Vagina (tissue), 2 donors: ENCODE measurements at places on chromosomes 11 and 22.

DNA sequence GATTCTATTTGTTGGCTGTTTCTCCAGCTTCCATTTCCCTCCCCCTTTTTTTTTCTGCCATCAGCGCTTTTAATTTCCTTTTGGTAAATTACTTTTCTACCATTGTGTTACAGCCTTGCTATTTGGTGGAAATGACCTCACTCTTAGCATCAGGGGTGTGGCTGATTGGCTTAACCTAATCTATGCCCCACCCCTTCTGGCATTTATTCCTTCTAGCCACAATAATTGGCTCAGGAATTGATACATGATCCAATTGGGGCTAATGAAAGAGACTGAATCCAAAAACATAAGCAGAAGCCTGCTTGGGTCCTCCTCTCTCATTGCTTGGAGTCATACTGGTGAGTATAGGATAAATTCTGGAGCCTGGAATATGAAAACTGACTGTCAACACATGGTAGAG, 402.4 kb upstream of the LRRC4C start:
- DNase-seq = no peak

DNA sequence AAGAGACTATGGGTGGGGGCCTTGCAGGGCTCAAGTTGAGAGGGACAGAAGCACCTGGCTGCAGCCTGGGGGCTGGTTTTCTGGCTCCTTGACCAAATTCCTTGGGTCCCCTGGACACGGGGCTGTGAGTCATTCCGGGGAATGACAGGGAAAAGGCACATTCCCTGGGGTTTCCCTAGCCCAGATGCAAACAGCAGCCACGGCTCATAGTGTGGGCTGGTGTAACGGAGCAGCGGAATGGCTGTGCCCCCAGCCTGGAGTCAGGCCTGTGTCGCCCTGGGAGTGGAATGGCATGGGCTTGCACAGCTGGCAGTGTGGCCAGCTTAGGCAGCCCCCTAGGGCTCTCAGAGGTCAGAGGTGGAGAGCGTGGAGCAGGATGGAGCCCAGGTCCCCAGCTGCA, 77.6 kb upstream of the KCNQ1OT1 start:
- DNase-seq = no peak

DNA sequence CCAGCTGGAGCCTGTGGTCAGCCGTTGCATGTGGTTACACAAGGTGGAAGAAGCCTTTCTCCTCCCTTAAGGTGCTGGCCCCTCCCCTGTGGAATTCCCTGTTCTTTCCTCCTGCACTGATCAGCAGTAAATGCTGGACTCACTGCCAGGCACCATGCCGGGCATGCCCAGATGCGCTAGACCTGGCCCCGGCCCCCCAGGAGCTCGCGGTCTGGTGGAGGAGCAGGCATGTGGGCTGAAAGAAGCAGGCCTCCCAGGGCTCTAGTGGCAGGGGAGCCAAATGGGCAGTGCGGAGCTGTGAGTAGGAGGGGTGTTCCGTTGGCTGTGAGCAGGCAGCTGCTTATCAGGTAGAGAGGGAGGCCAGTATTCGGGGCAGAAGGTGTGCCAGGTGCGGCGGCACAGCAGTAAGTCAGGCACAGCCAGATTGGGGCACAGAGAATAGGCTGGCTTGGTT, 10.2 kb downstream of the DGKZ start:
- DNase-seq = no peak

DNA sequence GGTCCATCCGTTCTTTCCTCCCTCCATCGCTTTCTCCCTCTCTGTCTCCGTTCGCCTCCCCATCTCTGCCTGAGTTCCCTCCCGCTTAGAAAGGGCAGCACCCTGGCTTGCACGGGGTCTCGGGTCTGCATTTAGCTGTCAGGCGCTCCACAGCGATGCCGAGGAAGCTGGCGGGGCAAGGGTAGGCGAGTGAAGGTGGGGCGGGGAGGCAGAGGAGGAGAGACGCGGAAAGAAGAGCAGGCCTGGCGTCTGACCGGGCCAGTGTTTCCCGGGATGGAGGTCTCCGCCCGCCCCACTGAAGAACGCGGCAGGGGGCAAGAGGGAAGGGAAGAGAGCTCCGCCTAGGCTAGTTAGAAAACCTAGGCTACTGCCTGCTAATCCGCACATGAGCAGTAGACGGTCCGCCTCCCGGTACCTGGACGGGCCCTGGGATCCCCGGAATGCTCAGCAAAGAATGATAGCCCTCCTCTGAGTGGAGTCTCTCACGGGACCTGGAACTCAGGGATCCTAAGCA, 3922.5 kb upstream of the OR11H1 start:
- peak; percentile 84 for DNase-seq

GRCh38 chr11:73971175-73971719, 11.4 kb downstream of the UCP2 start:
- DNase-seq = no peak

GRCh38 chr11:1116104-1116503, 41.4 kb downstream of the MUC2 start:
- no peak for DNase-seq

DNA sequence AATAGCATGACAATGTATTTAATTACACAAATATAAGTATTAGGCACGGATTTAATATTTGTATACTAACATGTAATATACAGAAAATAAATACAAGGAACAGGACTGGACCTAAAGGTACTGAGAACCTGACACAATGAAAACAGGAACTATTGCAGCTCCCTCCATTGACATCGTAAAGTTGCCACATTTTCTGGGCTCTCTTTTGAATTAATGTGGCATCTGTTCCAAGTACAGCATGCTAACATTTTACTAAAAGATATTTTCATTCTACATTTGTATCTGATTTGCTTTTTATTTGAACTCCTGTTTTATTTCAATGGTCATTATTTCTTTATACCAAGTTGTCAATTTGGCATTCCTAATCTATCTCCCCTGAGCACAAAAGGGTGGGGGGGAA, 15.3 kb downstream of the PHF21A start:
- DNase-seq = no peak

DNA sequence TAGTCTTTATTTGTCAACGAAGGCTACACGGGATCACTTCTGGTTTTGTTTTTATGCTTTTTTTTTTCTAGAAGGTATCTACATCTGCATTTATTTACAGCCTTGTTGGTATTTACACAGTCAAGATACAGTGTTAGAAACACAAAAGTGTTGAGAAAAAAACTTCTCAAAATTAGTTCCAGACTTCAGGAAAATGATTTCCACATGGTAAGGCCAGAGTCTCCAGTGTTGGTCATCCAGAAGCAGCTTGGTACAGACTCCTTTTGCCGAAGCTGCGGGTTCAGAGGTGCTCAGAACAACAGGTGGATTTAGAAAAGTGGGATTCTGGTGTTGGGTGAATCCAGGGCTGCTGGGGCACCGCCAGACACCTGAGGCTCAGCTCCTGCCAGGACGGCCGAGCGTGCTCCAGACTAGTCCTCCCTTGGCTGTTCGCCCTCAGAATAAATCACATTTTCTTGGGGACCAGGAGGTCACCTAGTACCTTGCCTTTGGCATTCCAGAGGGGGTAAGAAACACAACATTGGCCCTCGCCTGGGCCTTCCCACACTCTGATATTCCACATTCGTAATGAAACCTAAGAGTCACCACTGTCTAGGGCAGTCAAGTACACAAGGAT, 78.7 kb upstream of the NARS2 start:
- DNase-seq = peak; percentile 76

DNA sequence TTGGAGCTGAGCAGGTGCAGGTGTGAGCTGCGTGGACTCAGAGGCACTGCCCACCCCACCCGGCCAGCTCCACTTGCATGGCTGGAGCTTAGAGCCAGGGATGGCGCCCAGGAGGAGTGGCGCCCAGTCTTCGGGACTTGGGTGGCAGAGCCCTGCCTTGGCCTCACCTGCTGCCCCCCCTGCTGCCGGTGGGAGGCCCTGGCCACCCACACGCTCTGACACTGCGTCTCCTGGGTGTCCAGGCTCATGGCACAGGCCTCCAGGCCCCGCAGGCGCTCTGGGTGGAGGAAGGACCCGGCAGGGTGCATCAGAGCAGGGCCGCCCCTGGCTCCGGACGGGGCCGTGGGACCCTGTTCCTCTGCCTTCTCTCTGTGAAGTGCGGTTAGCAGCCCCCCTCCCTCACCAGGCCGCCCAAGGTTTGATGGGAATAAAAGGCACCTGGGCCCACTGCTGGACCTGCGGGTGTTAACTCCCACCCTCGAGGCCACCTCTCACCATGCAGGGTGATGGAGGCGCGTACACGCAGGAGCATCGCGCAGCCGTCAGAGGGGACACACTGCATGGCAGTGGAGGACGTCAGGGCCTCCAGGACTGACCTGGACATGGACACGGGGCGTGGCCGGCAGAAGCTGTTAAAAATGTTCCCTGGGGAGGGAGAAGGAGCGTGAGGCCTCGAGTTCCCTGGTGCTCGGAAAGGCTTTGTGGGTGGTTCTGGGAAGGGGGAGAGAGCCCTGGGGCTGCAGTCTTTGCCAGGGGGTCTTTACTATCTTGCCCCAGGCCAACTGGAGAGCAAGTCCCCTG, 11.8 kb downstream of the IL17REL start:
- DNase-seq = peak; percentile 65

DNA sequence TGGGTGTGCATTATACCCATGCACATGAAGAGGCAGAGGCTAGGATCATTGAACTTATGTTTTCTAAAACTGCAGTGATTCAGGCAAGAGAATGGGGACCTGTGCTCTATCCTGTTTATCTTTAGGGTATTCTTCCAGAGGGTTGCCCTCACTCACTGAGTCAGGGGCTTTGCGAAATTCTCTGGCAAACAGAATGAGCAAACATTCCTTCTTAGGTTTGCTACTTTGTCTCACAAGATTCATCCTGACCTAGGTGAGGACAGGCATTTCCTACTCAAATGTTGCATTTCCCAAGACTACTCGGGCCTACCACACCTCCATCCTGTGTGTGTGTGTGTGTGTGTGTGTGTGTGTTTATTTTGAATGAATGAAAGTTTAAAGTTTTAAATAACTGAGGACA, 2.7 kb upstream of the EIF3M start:
- DNase-seq = no peak

DNA sequence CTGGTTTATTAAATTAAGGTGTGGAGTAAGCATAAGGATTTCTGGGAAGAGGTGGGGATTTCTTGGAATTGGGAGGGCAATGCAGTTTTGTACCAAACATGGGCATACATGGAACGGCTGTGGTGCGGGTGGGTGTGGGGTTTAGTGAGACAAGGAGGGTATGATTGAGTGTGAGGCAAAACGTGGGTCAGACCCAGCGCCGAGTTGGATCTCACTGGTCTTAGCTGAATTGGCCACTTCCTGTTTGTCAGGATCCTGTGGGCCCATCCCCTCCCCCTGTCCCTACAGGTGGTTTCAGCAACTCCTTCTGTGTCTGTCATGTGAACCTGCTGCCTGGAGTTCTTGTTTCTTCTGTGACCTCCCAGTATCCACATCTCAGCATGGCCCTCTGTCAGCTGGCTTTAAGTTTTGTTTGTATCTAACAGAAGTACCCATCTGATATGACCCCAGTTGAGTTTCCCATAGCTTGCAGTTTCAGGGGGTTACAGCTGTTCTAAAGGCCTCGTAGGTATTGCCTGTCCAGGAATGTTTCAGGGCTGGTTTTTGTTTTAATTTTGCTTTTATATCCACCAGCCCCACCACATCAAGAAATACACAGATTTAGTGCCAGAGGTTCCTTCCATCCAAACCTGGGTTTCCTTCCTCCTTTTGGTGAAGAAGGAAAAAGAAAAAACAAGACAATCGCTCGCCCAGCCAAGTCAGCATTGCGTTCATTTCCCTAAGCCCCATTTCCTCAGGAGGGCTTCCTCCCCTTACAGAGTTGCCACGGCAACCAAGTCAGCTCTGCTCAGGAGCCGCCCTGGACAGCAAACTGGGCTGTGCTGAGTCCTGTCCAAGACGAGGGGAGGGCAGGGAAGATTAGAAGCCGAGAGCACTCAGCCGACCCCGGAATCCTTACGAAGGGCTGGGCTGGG, 6.0 kb downstream of the APOL1 start:
- DNase-seq = no peak

- no peak for DNase-seq
Observed at GRCh38 chr11:45450189-45450588, 164.0 kb upstream of the SYT13 start.

- no peak for DNase-seq
Observed at GRCh38 chr11:117928446-117929141, 608 bp downstream of the TMPRSS13 start.

DNA sequence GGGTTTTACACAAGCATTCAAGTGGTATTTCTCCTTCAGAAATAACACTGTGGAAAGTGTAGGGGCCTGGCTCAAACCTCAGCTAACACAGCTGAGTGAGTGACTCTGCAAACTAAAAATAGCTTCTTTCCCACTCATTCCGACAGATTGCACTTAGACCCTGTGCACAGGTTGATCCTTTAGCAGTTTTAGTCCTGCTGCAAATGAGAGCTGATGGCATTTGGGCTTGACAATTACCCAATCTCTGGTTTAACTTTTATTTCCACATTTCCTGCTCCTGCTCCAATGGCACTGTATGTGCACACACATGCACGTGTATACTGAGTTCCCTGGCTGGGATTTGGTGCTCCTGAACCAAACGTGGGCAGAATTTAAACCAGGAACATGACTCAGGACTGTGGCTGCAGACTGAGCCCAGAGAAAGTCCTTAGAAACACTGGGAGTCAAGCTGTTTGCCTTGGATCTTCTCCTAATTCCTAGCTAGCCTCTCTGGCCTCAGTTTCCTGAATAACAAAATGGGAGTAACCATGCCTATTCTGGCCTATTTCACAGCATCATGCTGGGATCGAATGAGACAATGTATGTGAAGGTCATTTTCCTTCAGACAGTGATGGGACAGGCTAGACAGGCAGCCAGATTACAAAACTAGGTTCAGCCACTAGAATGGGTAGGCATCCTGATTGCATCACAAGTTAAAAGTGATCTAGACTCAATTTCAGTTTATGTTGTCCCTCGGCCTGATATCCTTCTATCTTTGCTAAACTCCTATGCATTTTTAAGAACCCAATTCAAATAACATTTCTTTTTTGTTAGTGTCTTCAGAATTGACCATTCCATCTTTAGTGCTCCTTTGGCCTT, 58.2 kb downstream of the SERGEF start:
- DNase-seq = no peak

DNA sequence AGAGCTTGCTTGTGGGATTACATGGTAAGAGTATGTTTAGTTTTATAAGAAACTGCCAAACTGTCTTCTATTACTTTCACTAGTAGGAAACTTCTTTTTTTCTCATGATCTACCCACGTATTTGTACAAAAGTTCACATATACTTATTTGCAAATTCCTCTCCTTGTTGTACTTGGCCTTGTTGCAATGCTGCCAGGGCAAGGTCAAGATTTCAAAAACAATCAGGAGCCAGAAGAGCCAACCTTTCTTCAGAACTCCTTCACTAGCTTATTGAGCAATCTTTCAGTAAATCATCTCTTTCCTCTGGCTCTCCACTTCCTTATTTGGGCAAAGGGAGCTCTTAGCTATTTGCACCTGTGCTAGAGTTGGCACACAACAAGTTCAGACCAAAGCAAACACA, 9.7 kb downstream of the SRSF8 start:
- DNase-seq = no peak
